Activated naive CD4-positive, alpha-beta T cell (primary cell): ENCODE measurements at places on chromosomes 5 and 9.

DNA sequence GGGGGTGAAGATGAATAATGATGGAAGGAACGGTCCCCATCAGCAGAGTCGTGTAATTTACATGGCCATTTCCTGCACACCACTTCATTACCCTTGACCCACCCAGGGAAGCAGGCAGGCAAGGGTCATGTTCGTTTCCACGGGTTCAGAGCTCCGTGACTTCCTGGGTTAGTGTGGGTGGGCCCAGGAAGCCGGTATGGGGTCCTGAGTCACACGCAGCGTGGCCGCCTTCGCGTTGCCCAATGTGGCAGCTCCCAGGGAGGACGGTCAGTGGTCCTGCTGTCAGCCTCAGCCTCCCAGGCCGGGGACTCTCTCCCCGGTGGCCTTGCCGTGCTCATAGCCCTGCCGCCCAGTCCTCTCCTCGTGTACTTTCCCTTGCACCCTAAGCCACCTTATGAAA is 5.1 kb upstream of the TERT start:
- no peak for DNase-seq

DNA sequence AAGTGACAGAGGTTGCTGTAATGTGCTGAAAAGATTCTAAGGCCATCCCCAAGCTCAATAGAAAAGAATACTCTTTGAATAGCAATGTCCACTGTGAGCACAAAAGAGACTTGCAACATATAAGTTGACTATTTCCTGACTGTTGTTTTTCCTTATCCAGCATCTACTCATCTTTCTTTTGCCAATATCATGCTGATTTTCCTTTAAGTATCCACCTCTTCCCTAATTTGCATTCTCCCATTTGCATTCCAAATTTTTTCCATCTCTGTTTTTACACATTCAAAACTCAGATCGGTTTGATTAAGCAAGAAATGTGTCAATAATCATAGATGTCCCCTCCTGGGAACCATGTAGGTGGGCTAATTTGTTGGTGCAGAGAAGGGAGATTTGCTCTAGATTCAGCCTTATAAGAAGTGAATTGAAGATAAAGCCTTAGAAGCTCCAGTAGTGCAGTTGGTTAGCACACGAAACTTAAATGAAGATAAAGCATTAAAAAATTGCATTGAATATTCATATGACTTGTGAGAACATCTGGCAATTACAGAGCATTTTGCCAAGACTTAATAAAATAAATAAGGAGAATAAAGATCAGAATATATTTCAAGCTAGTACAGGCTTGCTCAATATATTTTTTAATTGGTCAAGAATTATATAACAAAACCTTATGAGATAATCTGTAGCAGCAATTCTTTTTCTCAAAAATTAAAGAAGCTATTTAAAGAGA is 267.6 kb downstream of the TMEM167A start:
- DNase-seq, result no peak

GRCh38 chr5:91643797-91644196 is 260.7 kb upstream of the ARRDC3 start:
- DNase-seq, result no peak

DNA sequence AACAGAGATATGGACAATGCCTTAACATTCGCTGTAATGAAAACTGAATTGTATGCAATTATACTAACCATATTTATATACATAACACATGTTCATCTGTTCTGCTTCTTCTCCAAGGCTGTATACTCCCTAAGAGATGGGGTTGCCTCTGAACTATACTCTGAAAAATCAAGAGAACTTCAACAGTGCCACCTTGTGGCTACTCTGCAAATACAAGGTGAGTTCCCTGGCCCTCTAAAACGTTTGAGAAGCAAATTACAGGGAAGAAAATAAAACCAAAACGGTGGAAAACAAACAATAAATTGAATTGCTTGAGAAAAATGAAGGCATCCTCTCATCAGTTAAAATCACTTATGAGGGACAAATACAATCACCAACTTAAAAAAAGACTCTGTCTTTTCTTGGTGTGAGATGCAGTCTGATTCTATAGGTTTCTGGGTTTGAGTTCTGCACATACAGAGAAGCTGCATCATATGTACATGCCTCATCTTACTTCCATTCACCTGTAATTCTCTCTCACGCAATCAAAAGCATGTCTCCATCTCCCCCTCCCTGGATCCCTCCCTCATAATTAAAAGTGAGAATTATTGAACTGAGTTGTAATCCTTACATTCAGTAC is 98.6 kb downstream of the FBXW11 start:
- DNase-seq, result peak; percentile 4

DNA sequence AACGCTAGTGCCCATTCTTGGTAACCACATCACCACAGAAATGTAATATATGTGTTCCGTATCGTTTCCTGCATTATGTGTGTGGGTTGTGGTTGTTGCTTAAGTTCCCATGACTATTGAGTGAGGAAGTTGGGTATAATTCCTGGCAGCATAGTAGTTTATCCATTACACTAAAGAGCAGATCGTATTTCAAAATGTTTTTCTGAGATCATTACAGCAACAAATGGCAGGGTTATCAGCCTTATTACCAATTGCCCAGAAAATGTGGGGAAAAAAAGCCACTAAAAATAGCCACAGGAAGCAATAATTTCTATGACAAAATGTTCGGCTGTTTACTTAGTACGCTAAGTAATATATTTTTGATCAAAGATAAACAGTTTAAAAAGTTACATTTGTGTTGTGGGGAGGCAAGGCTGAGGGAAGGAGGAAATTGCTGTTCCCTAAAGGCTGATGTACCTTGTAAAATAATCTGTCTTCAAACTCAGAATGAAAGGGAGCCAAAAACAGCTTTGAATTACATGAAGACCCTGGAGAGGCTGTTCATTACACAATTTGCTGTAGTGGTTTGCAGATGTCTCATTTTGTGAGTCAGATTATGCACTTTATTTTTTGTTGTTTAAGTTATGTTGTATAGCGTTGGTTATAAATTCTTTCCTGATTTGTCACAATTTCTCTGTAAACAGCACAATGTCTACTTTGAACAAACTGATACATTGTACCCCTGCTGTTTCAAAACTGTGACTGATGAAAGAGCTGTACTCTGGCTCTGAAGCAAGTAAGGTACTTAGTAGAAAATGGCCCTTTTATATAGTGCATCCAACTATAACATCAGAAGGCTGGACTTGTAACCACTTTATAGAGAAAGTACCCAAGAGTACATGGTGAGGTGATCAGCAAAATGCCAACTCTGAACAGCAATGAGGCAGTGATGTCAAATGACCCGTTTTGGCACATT is 1028.5 kb downstream of the NR2F1-AS1 start:
- DNase-seq, result no peak

GRCh38 chr9:75175395-75175794 is 87.1 kb downstream of the OSTF1 start:
- no peak for DNase-seq

DNA sequence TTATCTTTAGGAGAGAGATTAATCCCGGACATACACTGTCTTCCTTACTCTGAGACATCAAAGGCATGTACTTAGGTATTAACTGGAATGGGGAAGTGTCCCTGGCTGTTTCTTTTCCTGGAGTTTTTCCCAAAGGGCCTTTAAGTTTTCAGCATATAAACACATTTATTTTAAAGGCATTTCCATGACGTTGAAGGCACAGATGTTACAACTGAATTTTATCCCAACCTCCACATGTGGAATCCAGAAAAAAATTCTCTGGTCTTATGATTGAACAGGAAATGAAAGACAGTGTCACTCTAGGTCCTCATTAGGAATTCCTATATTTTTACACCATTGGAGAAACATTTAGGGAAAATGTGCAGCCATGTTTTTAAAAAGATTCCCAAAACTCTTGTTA is 41.6 kb upstream of the SHOC1 start:
- no peak for DNase-seq

DNA sequence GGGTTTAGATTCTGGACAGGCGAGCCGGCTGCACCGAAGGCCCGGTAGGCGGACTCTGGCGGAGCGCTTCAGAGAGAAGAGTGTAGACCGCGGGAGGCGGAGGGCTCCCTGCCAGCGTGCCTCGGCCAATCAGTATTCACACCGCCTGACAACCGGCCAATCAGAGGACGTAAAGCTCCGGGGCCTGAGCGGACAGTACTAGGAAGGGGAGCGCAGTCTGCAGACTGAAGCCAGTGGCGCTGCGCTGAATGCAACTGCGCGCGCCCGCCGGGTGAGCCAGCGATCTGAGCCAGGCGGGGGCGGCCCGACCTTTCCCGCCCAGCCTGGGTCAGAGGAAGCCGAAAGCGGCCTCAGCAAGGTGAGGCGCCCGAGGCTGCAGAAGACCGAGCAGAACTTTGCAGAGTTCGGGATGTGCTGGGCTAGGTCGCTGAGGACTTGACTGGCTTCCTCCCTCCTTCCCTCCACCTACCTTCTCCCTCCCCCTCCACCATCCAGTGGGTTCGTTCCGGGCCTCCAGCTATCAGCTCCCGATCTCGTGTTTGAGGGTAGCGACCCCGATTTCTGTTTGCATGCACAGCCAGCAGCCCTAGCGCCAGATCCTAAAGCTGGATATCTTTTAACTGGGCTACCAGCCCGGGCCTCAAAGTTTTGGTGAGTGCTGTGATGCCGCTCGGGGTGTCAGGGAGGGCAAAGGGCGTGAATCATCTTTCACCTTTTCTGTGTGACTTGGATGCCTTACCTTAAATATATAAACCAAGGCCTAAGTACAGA is at the start of gene DMRT2:
TSS of gene DMRT2 (plus strand) at position 233 of the 771 bp plus-strand sequence. CDS start 1,257 bp downstream, outside the sequence.
- no peak for DNase-seq

- DNase-seq, result no peak
These were observed 1.2 kb upstream of the ADAMTS6 start for GRCh38 chr5:65482736-65483545.

- no peak for DNase-seq
These were observed 114.6 kb upstream of the SLC12A2 start for GRCh38 chr5:127969002-127969401.

- DNase-seq, result no peak
These were observed 59.2 kb downstream of the MEGF9 start for GRCh38 chr9:120655005-120655622.

- DNase-seq, result no peak
These were observed 199.5 kb downstream of the NXNL2 start for GRCh38 chr9:88734527-88734926.

- peak; percentile 75 for DNase-seq
These were observed at the start of gene FAM174A for GRCh38 chr5:100535060-100536005. Gene FAM174A (plus strand): TSS chr5:100535374. CDS start chr5:100535531, 157 bp downstream.

- DNase-seq, result no peak
These were observed 44.6 kb upstream of the ALDH1B1 start for GRCh38 chr9:38347946-38348345.

- no peak for DNase-seq
These were observed 52.8 kb upstream of the EGFL7 start for GRCh38 chr9:136609838-136610311.

- no peak for DNase-seq
These were observed 74.6 kb downstream of the DOCK2 start for GRCh38 chr5:169711551-169712225.

- DNase-seq, result peak; percentile 25
These were observed 4.1 kb upstream of the DNAJB5 start for GRCh38 chr9:34985311-34985899.

- DNase-seq, result no peak
These were observed 51.1 kb downstream of the STARD4 start for GRCh38 chr5:111461255-111461671.

DNA sequence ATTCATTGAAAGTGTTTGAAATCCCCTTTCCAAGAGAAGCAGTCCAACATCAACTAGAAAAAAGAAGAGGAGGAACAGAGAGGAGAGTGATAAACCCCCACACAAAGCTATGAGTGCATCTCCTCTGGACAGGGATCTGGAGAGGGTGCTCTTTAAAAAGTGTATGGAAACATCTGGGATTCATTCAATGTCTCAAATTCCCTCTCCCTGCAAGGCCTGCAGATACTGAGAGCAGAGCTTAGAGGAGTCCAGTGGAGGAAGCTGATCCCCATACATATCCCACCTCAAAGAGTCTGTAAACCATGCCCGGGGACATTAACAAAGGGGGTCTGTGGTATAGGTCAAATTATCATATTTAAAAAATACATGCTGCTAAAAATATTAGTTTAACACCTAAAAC is 2.2 kb downstream of the SPOCK1 start:
- DNase-seq, result no peak
